Fibroblast of the aortic adventitia (primary cell): ENCODE measurements at places on chromosomes 7 and 10. TPM values are rescaled to one million over a fixed set of nuclear protein-coding genes. Genes with fewer than 3 reads are reported as not detected.

GRCh38 chr10:76286536-76286935 is 855.1 kb downstream of the LRMDA start:
- peak; percentile 64 for DNase-seq

DNA sequence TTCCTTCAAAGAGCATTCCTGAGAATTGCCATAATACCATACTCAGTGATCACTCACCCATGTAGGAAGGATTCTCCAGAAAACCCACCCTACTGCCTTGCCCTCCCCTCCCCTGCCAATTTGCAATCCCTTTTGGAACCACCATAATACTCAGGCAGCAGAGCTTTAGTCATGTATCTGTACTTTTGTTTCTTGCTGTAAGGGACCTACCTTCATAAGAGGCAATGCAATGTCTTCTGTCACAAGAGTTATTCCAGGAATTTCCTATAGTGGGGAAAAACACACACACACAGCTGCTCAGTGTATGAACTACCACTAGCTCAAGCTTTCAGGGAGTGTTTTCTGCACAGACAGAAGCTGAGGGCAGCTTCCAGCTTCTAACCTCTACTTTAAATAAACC is 67.0 kb downstream of the GSAP start:
- peak; percentile 40 for DNase-seq

- peak; percentile 95 for DNase-seq
These were observed 20.8 kb downstream of the KIFBP start for GRCh38 chr10:69009360-69009759.

- DNase-seq = peak; percentile 17
These were observed 37.4 kb downstream of the GOT1 start for GRCh38 chr10:99393036-99393435.

DNA sequence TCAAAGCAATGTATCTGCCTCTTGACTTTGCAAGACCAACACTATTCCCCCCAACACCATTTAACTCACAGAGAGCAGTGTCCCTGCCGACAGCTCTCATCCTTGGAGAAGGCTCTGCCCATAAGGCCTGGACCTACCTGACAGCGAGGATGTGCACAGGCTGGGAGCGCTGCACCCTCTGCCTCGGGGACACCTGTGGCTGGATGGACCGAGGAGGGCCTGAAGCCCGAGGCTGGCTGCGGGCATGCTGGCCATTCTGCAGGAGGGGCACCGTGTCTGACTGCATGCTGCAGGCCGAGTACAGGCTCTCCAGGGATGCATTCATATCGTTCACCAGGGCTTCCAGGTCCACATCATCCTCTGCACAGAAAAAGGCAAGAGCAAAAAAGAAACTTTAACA is 108.4 kb downstream of the GRB10 start:
- no peak for DNase-seq

GRCh38 chr10:119313644-119314043 is 106.3 kb downstream of the GRK5 start:
- no peak for DNase-seq

Gene AKR1B1
- 51.6 and 167 TPM in 2 replicates for total RNA-seq

Gene CCDC7
- 15.4 and 15.8 TPM in 2 replicates for total RNA-seq

Gene TFPI2
- total RNA-seq = 69.7 and 97.3 TPM in 2 replicates
